Lung (tissue), 17 donors: ENCODE measurements at places on chromosomes 4 and X. TPM values are rescaled to one million over a fixed set of nuclear protein-coding genes. Genes with fewer than 3 reads are reported as not detected.

ABLIM2 gene
- total RNA-seq, result 10.9 TPM

CT55 gene
- not detected for total RNA-seq

PDCL2 gene
- not detected for total RNA-seq

DNA sequence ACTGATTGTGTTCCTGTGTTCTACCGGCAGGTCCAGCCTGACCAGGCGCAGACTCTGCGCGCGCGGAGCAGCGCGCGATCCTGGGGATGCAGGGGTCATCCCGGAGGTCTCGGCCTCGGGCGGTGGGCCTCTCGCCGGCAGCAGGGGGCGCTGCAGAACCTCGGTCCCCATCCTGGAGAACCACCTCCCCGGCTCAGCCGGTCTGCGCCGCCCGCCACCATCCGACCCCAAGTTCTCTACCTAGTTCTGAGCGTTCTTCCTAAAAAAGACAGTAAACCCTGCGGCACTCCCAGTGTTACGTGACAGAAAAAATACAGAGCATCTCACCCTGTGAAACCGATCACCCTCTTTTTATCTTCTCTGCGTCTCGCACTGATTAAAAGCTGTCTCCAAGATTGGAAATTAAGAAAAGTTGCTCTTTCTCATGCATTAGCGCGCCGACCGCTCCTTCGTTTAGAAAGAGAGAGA lies 1.6 kb downstream of the TRPC3 start:
- H3K27ac ChIP-seq, result no peak overlapping the region
- DNase-seq, result peak; percentile 91
- H3K27me3 ChIP-seq, result peaks cover 26% of the 10 kb centered on the region
- no peaks in the 10 kb centered on the region for H3K36me3 ChIP-seq
- peak overlapping the region; percentile 47 for H3K4me3 ChIP-seq

- no peak overlapping the region for H3K27ac ChIP-seq
- no peaks in the 10 kb centered on the region for H3K36me3 ChIP-seq
- no peaks in the 10 kb centered on the region for H3K4me1 ChIP-seq
- H3K4me3 ChIP-seq, result no peak overlapping the region
- no peaks in the 10 kb centered on the region for H3K27me3 ChIP-seq
Observed at GRCh38 chr4:104395168-104395614, 99.5 kb downstream of the CXXC4 start.

GRCh38 chr4:142607976-142608375 lies 238.1 kb downstream of the INPP4B start:
- no peak for DNase-seq
- H3K27me3 ChIP-seq, result no peaks in the 10 kb centered on the region
- H3K4me3 ChIP-seq, result no peak overlapping the region
- no peaks in the 10 kb centered on the region for H3K4me1 ChIP-seq
- no peak overlapping the region for H3K27ac ChIP-seq

DNA sequence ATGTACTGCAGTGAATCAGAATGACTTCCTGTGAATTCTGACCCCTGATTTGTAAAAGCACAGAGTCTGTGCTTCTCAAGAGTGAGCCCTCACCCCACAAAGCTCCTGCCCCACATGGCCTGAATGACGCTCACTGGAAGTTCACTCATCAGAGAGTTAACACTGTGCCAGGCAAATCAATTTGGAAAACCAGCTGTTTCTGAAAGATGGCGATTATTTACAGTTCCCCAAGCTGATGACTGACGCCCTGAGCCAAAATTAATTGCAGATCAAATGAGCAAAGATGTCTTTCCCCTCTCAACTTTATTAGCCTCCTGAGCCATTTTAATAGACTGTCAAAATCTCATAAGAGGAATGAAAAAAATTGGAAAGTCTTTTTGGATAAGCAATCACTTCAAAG lies 118.0 kb downstream of the SLC2A9 start:
- no peaks in the 10 kb centered on the region for H3K36me3 ChIP-seq
- DNase-seq, result no peak
- H3K4me3 ChIP-seq, result no peak overlapping the region
- H3K27ac ChIP-seq, result no peak overlapping the region
- H3K27me3 ChIP-seq, result no peaks in the 10 kb centered on the region
- peaks cover 5% of the 10 kb centered on the region for H3K4me1 ChIP-seq

DNA sequence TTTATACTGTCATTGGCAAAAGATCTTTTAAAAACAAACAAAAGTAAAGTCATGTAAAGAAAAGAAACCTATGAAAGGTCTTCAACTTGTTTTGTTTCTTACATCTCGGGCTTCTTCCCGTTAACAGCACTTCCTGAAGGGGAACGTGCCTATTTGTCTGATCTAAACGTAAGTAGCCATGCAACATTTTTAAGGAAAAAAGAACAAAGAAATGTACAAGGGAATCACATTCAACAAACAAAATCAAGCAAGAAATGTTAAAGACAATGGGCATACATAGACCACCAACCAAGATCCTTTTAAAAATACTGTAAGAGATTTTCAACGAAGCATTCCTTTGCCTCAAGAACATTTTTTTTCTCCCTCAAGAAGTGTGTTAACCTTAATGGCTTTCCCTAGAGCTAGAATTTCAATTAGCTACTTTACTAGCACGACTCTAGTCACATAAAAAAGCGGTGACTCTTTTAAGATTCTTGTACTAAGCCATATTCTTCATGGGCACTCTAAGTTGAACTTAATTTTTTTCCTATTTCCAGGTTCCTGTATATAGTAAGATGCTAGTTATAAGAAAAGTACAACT lies 112.0 kb upstream of the TTC29 start:
- H3K27me3 ChIP-seq, result no peaks in the 10 kb centered on the region
- H3K27ac ChIP-seq, result no peak overlapping the region
- H3K4me1 ChIP-seq, result peaks cover 37% of the 10 kb centered on the region
- H3K36me3 ChIP-seq, result no peaks in the 10 kb centered on the region

DNA sequence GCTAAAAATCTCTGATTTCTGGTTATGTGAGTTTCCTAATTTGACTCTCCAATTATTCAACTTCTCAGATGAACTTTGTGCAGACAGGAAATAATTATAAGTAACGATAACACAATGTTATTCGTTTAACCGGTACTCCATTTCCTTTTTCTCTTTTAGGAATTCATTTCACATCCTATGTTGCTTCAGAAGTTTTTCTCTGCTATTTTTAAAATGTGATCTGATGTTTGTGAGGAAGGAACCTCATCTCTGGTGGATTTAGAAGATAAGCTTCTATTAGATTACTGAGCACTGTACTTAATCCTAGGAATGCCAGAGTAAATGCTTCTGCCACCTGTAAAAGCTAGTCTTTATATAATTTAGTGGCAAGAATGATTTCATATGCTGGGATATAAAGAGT lies 116.0 kb upstream of the ETNPPL start:
- DNase-seq, result no peak
- H3K36me3 ChIP-seq, result no peaks in the 10 kb centered on the region
- no peak overlapping the region for H3K27ac ChIP-seq
- H3K4me3 ChIP-seq, result no peak overlapping the region
- no peaks in the 10 kb centered on the region for H3K27me3 ChIP-seq
- H3K4me1 ChIP-seq, result no peaks in the 10 kb centered on the region

GRCh38 chr4:33200377-33200776 lies 2480.2 kb downstream of the PCDH7 start:
- H3K36me3 ChIP-seq, result no peaks in the 10 kb centered on the region
